ENCODE measurements at places on chromosomes 6 and 20.

GRCh38 chr20:30611239-30611984 lies 646.1 kb upstream of the DEFB115 start:
- no peak for DNase-seq

DNA sequence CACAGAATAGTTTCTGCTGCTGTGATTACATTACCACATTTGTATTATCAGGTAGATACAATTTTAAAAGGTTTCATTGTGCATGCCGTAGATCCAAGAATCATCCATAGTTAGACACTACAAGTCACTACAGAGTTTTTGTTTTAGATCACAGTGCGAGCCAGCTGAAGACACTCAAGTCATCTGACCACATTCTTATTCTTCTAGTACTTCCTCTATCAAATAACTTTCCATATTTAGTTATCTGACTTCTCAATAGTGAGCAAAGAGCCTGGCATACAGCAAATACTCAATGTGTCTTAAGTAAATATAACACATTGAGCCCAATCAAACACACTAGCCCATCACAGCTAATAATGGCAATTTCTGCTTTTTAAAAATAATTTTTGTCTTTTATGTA lies 195.4 kb downstream of the ASCC3 start:
- no peak for DNase-seq

DNA sequence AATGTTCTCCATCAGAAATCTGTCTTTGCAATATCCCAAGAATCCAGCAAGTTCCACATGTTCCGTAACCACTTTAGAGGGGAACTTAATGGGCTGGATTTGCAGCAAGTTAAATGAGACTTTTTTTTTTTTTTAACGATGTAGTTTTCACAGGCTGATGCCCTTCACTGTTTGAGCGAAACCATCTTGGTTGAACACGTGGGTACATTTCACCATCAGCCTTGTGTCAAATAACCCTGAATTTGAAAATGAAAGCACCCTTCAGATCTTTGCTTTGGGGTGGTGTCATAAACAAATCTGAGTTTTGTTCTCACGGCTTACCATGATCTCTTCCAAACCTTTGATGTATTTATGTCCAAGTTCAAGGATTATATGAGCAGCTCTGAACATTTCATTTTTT lies 73.7 kb upstream of the EXOC2 start:
- DNase-seq = no peak

DNA sequence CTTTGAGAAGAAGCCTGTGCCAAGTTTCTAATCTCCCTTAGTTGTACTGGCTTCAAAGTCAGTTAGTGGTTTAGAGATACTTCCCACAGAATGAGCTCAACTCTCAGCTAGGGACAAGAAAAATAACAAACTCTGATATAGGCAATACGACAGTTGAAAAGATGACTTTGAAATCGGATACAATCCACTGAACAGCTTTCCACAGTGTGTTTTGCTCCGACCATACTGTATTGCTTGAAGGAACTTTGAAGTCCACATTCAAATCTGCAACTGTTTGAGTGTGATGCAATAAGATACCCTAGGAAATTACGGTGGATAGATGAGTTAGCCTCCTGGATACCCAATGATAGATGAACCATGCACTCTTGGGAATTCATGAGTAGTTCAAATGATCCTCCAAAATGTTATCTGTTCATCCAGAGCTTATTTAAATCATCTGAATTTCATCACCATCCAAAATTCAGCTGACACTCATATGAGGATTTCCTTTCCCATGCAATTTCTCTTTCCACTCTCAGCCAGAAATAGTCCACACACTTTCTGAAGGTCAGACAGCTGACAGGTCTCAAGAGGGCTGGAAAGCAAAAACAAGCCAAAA lies 443.8 kb downstream of the HAO1 start:
- DNase-seq = no peak
